Myocyte (in vitro differentiated cells): ENCODE measurements at places on chromosomes 4 and X. TPM values are rescaled to one million over a fixed set of nuclear protein-coding genes. Genes with fewer than 3 reads are reported as not detected.

The ITM2A gene
- 0.21 TPM in 1 of 2 replicates, not detected in the other for total RNA-seq

The PRICKLE3 gene
- total RNA-seq: 6.6 TPM in 2 replicates

The VAMP7 gene
- 38.4 and 40.7 TPM in 2 replicates for total RNA-seq

The CRLF2 gene
- total RNA-seq: not detected in 2 replicates

The ASB12 gene
- 0.83 TPM in 1 of 2 replicates, not detected in the other for total RNA-seq

The GATA1 gene
- not detected in 2 replicates for total RNA-seq

The SSX2B gene
- not detected in 2 replicates for total RNA-seq

The MAGEA8 gene
- not detected in 2 replicates for total RNA-seq

The TMPRSS11E gene
- 0.11 TPM in 1 of 2 replicates, not detected in the other for total RNA-seq

The AIFM1 gene
- 22.7 and 23.5 TPM in 2 replicates for total RNA-seq

The PABPC4L gene
- 2.3 and 3.1 TPM in 2 replicates for total RNA-seq

The TGIF2LX gene
- total RNA-seq: not detected in 2 replicates

The PRKG2 gene
- 0.32 TPM in 1 of 2 replicates, not detected in the other for total RNA-seq

The ADGRG4 gene
- total RNA-seq: not detected in 2 replicates

The CXCL3 gene
- 1.8 and 3.1 TPM in 2 replicates for total RNA-seq

The AADAT gene
- 3.7 and 9.1 TPM in 2 replicates for total RNA-seq

The ABCG2 gene
- 0.88 and 1.6 TPM in 2 replicates for total RNA-seq

The RTL9 gene
- total RNA-seq: 0.52 and 1.2 TPM in 2 replicates

The SLITRK4 gene
- 2.8 and 3.5 TPM in 2 replicates for total RNA-seq

The GALNTL6 gene
- 0.36 and 1.2 TPM in 2 replicates for total RNA-seq

The ADH1A gene
- not detected in 2 replicates for total RNA-seq

The PHOX2B gene
- not detected in 2 replicates for total RNA-seq

The GPRASP2 gene
- 6.6 and 11.0 TPM in 2 replicates for total RNA-seq

The ADH7 gene
- not detected in 2 replicates for total RNA-seq

The FOXR2 gene
- total RNA-seq: not detected in 2 replicates

The LRP2BP gene
- total RNA-seq: 1.3 and 1.6 TPM in 2 replicates

The BMP15 gene
- total RNA-seq: not detected in 2 replicates

The CENPC gene
- total RNA-seq: 11.1 and 12.2 TPM in 2 replicates

The TRPC3 gene
- total RNA-seq: 0.21 TPM in 1 of 2 replicates, not detected in the other

The UBA6 gene
- total RNA-seq: 80.1 and 140 TPM in 2 replicates

The TEX13D gene
- total RNA-seq: not detected in 2 replicates

The SGCB gene
- 58.6 and 70.2 TPM in 2 replicates for total RNA-seq

The HSFX2 gene
- total RNA-seq: not detected in 2 replicates

The NDP gene
- 1.4 and 3.5 TPM in 2 replicates for total RNA-seq

The SLC7A11 gene
- 22.7 and 26.5 TPM in 2 replicates for total RNA-seq

The ZNF81 gene
- total RNA-seq: 3.1 and 6.0 TPM in 2 replicates

The RS1 gene
- not detected in 2 replicates for total RNA-seq

The CSN1S1 gene
- total RNA-seq: not detected in 2 replicates

The MTNR1A gene
- not detected in 2 replicates for total RNA-seq

The PRDM8 gene
- total RNA-seq: 14.7 and 15.4 TPM in 2 replicates

The PDZD4 gene
- total RNA-seq: 0.47 and 1.4 TPM in 2 replicates

The ARAF gene
- total RNA-seq: 32.5 and 40.2 TPM in 2 replicates

The S100P gene
- total RNA-seq: not detected in 2 replicates

The RGN gene
- not detected in 2 replicates for total RNA-seq

The XAGE1A gene
- not detected in 2 replicates for total RNA-seq

The MAGEA1 gene
- total RNA-seq: not detected in 2 replicates
